ENCODE measurements at places on chromosomes 1 and 21. TPM values are rescaled to one million over a fixed set of nuclear protein-coding genes. Genes with fewer than 3 reads are reported as not detected.

GRCh38 chr1:100759188-100759587 lies 39.6 kb downstream of the VCAM1 start:
- no peak for DNase-seq

DNA sequence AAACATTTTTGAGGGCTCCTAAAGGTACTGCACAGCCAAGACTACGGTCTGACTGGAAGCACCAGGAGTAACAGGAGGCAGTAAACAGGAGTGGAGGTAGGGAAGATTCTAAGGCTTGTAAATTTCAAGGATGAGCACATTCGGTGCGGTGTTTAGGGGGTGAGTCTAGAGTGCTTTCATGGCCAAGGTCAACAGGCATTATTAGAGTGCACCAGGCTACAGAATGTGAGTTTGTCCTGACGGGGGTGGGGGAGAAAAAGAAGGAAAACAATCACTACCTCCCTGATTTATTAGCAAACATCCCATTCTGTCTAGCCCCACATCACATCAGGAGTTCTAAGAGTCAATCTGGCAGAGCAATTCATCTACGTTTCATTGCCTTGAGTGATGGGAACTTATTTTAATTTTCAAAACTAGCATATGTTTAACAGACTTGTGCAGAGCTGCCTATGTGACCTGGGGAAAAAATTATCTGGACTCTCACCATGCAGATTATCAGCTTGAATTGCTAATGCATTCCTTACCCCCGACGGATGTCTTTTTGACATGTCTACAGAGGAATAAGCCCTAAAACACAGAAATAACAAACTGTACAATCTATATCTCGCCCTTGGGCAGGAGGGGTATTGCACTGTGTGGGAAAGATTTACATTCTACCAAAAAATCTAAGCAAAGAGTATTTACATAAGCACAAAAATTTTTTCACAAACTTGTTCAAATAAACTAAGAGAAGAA lies 45.0 kb downstream of the APP start:
- no peak for DNase-seq

GRCh38 chr1:36084497-36085115 lies 712 bp downstream of the TEKT2 start:
- DNase-seq = no peak

- no peak for DNase-seq
Observed at GRCh38 chr21:14284481-14284880, 68.5 kb downstream of the RBM11 start.

Gene RPRD2
- total RNA-seq = 20.9 TPM

DNA sequence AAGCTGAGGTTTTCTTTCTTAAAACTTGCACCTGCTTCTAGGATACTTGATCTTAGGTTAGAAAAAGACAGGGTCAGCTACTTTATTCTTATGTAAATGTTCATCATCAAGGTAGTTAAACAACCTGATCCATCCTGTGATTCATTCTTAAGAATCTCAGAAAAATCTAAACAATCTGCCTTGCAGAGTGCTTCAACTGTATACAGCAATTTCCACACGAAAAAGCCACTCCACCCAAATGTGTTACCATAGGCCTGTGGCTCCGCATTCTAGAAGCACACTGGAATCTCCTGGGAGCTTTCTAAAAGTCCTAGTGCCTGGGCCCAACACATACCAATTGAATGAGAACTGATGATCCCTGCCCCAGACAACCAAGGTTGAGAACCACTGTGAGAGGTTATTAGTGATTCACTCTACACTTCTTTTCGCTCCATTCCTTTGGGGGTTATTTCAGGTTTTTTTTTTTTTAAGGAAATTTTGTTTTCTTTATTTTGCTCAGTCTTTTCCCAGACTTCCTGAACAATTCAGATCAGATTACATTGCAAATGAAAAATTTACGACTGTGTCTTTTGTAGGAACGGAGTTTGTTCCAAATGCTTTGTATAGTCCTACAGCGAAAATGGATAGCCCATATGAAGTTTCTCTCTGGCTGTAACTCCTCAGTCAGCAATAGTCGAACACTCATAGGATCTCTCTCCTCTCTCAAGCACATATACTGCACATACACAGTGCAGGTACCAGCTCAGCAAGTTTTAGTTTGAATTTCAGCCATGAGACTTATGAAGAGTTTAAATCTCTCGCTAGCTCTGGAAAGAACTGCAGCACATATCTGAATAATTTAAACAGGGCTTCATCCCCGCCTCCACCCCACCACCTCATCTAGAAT lies 16.1 kb downstream of the SMYD2 start:
- no peak for DNase-seq

- DNase-seq = no peak
Observed at GRCh38 chr1:14913482-14914177, 239.9 kb upstream of the TMEM51 start.

- no peak for DNase-seq
Observed at GRCh38 chr1:229028544-229028943, 242.4 kb upstream of the RAB4A start.

DNA sequence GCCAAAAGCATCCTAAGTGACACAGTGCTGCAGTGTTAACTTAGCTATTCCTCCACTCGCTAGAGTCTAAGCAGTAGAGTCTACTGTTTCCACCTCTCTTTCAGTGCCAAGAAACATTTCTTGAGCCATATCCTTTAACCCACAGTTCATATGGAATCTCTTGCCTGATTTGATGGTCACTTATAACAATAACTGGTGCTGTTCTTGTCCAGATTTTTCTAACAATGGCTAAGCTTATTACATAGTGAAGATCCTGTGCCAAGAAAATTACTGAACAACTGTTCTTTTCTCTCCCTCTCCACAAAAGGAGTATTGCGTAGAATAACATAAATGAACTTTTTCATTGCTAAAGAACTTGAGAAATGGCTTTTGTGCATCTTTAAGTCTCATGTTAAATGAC lies 121.3 kb downstream of the CDC7 start:
- DNase-seq = no peak

DNA sequence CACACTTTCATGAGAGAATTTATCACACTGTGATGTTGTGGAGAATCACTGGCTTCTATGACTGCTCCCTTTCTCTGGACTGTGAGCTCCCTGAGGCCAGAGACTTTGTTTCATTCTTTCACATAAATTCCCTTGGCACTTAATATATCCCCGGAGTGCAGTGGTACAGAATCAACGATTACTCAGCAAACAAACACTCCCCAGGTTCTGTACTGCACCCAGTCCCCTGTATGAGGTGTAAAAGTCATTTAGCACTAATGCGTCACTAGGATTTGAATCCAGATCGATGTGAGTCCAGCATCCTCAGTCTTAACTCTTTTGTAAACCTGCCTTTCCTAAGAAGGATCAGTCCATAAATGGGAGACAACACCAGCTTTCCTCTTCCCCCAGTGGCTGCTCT lies 6.8 kb upstream of the UTP25 start:
- no peak for DNase-seq

- no peak for DNase-seq
Observed at GRCh38 chr21:27586326-27586725, 619.4 kb upstream of the ADAMTS5 start.

DNA sequence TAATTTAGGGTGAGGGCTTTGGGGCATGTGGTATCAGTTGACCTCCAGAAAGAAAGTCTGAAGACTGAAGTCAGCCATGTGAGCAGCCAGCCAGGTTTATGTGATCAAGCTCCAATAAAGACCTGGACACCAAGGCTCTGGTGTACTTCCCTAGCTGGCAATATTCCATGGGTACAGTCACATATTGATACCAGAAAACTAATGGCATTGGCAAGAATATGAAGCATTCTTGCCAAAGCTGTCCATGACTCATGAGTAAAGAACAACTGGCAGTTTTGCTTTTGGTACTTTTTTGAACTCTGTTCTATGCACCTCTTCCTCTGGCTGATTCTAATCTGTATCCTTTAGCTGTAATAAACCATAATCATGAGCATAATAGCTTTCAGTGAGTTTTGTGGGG lies 415.3 kb upstream of the CAMK1G start:
- no peak for DNase-seq

GRCh38 chr1:51509773-51510172 lies 9.3 kb downstream of the EPS15 start:
- DNase-seq = no peak

DNA sequence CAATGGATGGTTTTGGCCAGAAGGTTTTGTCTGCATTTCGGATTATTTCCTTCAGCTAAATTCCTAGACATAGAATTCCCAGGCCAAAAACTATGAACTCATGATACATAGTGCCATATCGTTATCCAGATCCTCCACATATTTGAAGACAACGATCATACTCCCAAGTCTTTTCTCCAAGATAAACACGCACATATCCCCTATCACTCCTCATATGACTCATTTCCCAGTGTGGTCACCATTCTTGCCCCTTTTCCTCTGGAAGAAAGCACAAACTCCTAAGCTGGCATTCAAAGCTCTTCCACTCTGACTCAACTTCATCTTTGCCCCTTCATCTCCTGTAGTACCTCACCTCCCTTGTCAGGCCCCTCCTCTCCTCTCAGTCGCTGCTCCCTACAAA lies 277.6 kb downstream of the PLPP3 start:
- no peak for DNase-seq

Gene LCE1D
- not detected for total RNA-seq

Gene PYHIN1
- total RNA-seq = 4.4 TPM

Gene KCNK1
- total RNA-seq = 0.21 TPM

DNA sequence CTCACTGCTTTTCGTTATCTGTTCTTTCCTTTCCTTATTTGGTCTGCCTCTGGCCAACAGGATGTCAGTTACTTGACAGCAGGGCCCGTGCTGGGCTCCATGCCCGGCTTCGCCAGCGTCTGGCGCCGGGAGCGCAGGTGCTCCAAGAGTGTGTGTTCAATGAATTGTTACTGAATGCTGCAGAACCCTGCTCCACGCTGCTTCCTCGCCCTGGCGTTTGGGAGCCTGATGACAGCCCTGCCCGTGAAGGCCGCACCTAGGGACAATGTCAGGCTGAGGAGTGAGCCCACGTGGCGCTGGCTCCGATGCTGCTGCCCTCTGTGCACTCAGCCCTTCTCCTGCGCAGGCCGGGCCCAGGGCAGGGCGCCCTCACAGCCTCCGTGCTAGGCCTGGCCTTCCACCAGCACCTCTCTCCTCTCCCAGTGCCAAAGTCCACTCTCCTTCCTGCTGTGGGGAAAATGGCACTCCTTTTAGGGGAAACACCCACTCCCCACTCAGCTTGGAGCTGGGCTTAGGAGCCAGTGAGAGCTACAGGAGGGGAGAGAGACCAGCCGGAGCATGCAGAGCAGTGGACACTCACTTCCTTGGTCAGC lies 51.4 kb downstream of the ACBD3 start:
- no peak for DNase-seq

GRCh38 chr1:57312869-57313268 lies 111.0 kb downstream of the DAB1 start:
- DNase-seq = no peak

Gene KCNJ10
- total RNA-seq = not detected

GRCh38 chr1:175618559-175618958 lies 124.8 kb downstream of the TNR start:
- peak; percentile 34 for DNase-seq

GRCh38 chr1:100502052-100502792 lies 35.7 kb upstream of the GPR88 start:
- no peak for DNase-seq

All from activated naive CD4-positive, alpha-beta T cell treated with anti-CD3 and anti-CD28 coated beads for 36 hours (primary cell).